ENCODE measurements at places on chromosomes 12 and 14.

- no peak for DNase-seq
Measured at GRCh38 chr14:71582705-71583104, 349.5 kb upstream of the RGS6 start.

GRCh38 chr12:79934281-79935020 lies 446 bp downstream of the PPP1R12A start:
- no peak for DNase-seq

- DNase-seq, result peak; percentile 40
Measured at GRCh38 chr12:48996794-48997718, 2.1 kb downstream of the DDN start.

GRCh38 chr14:56666716-56667115 lies 87.1 kb downstream of the TMEM260 start:
- no peak for DNase-seq

DNA sequence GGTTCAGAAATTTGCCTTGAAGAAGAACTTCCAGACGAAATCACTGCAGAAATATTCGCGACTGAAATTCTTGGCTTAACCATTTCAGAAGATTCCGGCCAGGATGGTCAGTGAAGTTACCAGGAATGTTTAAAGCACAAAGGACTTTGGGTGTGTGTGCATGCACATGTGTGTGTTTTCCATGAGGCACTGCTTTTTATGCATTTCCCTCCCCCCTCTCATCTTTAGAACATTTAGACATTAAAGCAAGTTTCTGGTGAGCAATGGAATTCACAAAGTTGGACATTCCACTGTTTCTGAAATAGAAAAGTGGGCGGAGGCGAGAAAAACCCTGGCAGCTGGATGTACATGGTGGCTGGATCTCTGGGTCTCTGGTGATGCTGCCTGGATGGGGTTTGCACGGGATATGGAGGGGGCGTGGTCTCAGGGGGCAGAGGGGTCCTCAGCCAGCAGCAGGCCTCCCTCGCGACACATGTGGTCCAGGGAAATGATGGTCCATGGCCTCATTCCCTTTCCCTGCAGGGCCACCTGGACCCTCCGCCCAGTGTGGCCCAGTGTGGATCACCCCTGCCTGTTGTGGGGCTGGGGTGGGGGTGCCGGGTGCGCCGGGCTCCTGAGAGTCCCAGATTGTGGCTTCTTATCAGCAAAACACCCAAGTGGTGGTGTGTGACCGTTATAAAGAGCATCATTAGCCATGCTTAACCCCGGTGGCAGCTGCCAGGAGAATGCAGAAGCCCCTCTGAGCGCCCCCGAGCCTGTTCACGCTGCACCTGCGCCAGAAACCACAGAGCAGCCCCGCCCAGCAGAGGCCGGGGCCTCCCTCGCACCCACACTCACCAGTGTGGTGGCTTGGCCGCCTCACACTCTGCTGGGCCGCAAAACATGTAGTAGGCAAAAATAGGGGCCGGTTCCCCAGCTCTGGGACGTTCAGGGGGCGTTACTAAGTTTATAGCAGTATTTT lies 17.8 kb upstream of the BCL7A start:
- no peak for DNase-seq

DNA sequence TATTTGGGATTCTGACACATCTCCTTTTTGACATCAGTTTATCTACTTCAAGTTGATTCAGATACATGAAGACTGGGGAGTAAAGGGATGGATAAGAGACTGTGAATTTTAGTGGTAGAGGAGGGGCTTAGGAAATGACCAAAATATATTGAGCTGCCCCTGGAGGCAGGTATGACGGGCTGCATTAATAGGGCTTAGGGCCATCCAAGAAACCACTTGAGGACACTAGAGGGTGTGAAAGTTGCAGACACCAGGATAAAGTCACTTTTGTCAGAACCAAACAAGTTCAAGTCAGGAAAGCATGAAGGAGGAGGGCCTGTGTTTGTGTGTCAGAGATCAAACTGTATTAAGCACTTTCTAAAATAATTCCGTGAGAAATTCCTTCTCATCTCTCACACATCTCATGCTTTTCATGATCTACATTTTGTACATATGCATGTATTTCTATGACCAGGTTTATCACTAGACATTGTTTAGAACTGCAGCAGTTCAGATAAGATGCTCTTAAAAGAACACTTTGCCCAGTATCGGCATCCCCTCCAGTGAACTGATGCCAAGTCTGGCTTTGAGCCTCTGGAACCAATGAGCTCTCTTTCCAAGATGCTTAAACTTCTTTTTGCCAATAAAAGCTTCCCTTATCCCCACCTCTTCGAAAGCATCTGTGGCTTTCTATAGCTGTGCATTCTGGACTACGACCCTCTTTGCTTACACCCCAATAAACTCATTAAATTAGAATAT lies 136.9 kb downstream of the SLC38A1 start:
- no peak for DNase-seq

DNA sequence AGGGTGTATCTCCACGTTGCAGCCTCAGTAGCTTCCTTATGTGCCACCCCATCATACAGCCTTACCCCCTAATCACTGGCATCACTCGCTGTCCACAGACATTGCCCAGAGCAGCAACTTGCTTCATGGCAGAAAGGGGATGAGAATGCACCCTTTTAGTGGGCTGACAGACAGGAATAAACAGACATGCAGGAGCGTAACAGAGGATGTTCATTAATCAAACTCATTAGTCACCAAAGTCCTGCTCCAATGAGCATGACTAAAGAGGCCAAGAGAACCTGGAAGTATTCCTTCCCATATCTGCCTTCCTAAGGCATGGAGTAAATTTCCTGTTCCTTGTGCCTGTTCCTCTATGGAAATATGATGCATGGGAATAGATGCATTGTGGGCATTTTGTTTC lies 197.0 kb downstream of the PHLDA1 start:
- DNase-seq, result no peak

- DNase-seq, result no peak
Measured at GRCh38 chr12:46459111-46459510, 86.5 kb upstream of the SLC38A2 start.

DNA sequence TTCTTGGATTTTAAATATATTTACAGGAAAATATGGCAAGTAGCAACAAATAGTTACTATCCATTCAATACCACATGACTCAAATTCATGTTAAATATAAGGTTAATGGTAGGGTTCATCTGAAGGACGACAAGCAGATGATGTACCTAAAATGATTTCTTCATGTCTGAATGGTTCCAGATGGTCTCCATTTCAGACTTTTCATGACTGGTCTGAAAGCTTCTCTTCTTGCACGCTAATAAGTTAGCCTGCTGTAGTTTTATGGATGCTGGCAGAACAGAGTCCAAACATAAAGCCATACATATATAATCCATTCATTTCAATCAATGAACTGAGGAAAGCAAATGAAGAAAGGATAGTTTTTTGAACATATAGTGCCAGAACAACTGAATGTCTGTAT lies 257.0 kb upstream of the MGAT4C start:
- DNase-seq, result no peak

- DNase-seq, result no peak
Measured at GRCh38 chr12:105369014-105369413, 38.5 kb downstream of the C12orf75 start.

DNA sequence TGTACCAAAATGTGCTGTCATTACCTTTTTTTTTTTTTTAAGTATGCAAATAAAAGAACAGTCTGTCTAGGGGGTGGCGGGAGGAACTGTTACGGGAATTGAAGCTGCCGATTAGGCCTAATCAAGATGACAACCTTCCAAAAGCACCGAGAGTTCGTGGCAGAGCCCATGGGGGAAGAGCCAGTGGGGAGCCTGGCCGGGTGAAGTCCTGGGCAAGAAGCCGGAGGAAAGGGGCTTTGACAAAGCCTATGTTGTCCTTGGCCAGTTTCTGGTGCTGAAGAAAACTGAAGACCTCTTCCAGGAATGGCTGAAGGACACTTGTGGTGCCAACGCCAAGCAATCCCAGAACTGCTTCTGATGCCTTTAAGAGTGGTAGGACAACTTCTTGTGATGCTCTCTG lies 42.6 kb downstream of the ACTN1 start:
- no peak for DNase-seq

All from NCI-H1092 (cell line).